ENCODE measurements at places on chromosomes 5 and 9. TPM values are rescaled to one million over a fixed set of nuclear protein-coding genes. Genes with fewer than 3 reads are reported as not detected.

DNA sequence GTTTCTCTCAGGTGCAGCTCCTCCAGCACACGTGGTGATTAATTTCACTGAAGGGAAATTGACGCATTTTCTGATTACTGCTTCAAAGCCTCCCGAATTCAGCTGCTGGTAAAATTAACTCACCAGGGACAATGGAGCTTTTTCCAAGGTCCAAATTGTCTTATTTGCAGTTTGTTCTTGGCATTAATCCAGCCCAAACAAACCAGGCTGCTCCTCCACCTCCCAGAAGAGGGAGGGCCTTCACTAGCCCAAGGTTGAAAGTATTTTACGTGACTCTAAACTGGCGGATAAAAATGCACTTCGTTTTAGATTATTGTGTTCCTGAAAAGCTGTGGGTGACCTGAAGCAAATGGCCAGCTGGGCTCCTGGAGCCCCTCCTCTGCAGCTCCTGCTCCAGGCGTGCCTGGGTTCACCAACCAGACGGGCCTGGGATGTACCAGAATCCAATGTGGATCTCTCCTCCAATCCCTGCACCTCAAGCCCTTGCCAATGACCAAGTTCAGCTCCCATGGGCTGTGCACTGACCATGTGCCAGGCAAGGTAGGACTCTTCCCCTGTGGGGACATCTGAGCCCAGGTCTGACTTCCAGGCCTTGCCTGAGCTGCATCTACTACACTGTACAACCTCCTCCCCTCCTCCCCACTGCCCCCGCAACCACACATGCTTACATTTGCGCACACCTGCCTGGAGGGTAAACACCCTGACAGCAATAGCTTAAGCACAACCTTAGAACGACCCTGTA, 193.4 kb downstream of the CDK5RAP2 start:
- no peak overlapping the region for H3K27ac ChIP-seq
- no peaks in the 10 kb centered on the region for H3K4me1 ChIP-seq
- no peaks in the 10 kb centered on the region for H3K27me3 ChIP-seq
- H3K4me3 ChIP-seq: no peak overlapping the region
- no peak for DNase-seq

GRCh38 chr5:115947260-115947659, 15.0 kb upstream of the LVRN start:
- H3K4me3 ChIP-seq: no peak overlapping the region
- no peak for DNase-seq
- H3K4me1 ChIP-seq: no peaks in the 10 kb centered on the region
- no peaks in the 10 kb centered on the region for H3K27me3 ChIP-seq

GRCh38 chr9:110021891-110022290, 186.1 kb downstream of the C9orf152 start:
- H3K4me3 ChIP-seq: no peak overlapping the region
- H3K4me1 ChIP-seq: no peaks in the 10 kb centered on the region
- H3K27me3 ChIP-seq: no peaks in the 10 kb centered on the region
- DNase-seq: no peak
- no peaks in the 10 kb centered on the region for H3K36me3 ChIP-seq
- H3K27ac ChIP-seq: no peak overlapping the region

DNA sequence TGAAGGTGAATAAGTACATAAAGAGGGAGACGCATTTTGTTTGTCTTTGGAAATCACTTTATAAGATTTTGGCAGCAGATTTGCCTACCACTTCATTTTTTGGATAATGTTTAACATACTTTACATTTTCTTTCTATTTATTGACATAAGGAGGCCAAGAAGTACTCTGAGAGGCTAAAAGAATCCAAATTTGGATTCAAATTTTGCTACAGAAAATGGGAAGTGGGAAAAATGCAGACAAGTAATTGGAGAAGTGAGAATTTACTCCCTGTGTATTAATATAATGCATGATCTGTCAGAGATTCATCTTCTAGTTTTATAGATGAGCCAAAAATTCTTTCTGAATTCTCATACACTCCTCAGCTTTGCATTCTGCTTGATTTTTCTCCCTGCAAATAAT, 411.2 kb upstream of the CTNND2 start:
- no peaks in the 10 kb centered on the region for H3K36me3 ChIP-seq
- no peak for DNase-seq
- H3K4me3 ChIP-seq: no peak overlapping the region
- no peak overlapping the region for H3K27ac ChIP-seq

GRCh38 chr5:100026606-100027005, 508.6 kb upstream of the FAM174A start:
- H3K4me1 ChIP-seq: no peaks in the 10 kb centered on the region
- no peaks in the 10 kb centered on the region for H3K36me3 ChIP-seq

GRCh38 chr9:135068776-135069415, 18.6 kb upstream of the OLFM1 start:
- H3K4me3 ChIP-seq: no peak overlapping the region
- H3K4me1 ChIP-seq: no peaks in the 10 kb centered on the region
- DNase-seq: no peak
- no peaks in the 10 kb centered on the region for H3K36me3 ChIP-seq
- H3K27me3 ChIP-seq: no peaks in the 10 kb centered on the region

SPINK7 gene
- not detected for total RNA-seq

CDKN2B-AS1 gene
- 0.58 TPM for total RNA-seq

RXFP3 gene
- not detected for total RNA-seq

ANP32B gene
- 331 TPM for total RNA-seq

CYLC2 gene
- not detected for total RNA-seq

PRELID1 gene
- 344 TPM for total RNA-seq

ADGRV1 gene
- 0.33 TPM for total RNA-seq

SLC22A4 gene
- total RNA-seq: 2.6 TPM

All from CD8-positive, alpha-beta memory T cell (primary cell).